Mammary epithelial cell (primary cell): ENCODE measurements at places on chromosomes 12 and 14. TPM values are rescaled to one million over a fixed set of nuclear protein-coding genes. Genes with fewer than 3 reads are reported as not detected.

DNA sequence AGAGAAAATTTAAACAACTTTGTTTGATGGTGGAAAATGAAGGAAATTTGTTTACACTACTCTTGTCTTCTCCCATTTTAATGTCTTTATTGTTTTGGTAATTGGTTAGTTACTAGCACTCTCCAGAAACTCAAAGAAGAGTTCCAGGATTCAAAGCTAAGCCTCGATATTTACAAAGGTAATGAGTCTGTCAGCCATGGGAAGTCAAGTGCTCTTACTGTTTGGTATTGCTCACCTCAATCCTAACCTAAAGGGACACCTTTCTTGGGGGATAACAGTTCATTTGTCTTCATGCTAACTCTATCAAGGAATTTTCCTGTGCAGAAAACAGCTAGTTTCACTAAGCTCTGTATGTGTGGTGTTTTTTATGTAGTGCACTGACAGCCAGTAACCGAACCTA, 222.9 kb upstream of the LMO3 start:
- DNase-seq: no peak

GRCh38 chr12:32298917-32299316, 100.4 kb upstream of the FGD4 start:
- no peak for DNase-seq

Gene KRT75
- 2.5 and 3.2 TPM in 2 replicates for total RNA-seq

GRCh38 chr12:8712572-8712971, 14.8 kb downstream of the RIMKLB start:
- no peak for DNase-seq

Gene USP44
- total RNA-seq: 0.48 TPM in 1 of 2 replicates, not detected in the other

DNA sequence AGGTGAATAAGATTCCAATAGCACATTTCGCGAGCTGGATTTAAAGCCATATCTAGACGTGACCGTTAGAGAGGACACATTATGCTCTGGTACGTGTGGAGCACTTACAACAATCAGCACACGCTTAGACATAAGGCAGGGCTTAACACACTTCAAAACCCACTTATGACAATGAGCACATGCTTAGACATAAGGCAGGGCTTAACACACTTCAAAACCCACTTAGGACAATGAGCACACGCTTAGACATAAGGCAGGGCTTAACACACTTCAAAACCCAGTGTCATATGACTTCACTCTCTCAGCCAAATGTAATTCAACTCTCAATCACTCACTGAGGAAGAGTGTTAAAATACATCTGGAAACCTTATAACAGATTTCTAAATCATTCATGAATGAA, 11.2 kb upstream of the PLD4 start:
- no peak for DNase-seq

Gene GPR135
- 4.7 and 4.8 TPM in 2 replicates for total RNA-seq

Gene POTEG
- not detected for total RNA-seq

Gene ARPC3
- total RNA-seq: 258 and 290 TPM in 2 replicates

DNA sequence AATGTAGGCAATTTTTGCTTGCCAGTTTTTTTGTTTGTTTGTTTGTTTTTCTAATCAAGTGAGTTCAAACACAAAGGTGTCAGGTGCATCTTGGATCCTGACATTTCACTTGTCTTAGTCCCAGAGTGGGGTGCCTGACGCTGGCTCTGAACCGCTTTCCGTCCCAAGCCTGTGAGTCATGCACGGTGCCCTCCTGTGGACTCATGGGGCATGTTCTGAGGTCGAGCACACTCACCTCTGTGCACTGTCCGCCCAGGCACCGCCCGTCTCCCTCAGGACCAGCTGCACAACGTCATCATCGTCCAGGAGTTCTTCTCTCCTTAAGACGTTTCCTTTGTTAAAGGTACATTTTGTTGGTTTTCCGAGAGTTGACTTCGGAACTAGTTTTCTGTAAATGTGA, 98.2 kb downstream of the GLT1D1 start:
- DNase-seq: no peak

- no peak for DNase-seq
These were observed 98.4 kb downstream of the APAF1 start for GRCh38 chr12:98743362-98743953.

GRCh38 chr12:1611803-1612572, 17.0 kb upstream of the WNT5B start:
- peak; percentile 46 for DNase-seq

GRCh38 chr12:52323001-52323400, 1.8 kb upstream of the KRT83 start:
- no peak for DNase-seq

- DNase-seq: no peak
These were observed 457.7 kb upstream of the SYT1 start for GRCh38 chr12:78406828-78407227.

DNA sequence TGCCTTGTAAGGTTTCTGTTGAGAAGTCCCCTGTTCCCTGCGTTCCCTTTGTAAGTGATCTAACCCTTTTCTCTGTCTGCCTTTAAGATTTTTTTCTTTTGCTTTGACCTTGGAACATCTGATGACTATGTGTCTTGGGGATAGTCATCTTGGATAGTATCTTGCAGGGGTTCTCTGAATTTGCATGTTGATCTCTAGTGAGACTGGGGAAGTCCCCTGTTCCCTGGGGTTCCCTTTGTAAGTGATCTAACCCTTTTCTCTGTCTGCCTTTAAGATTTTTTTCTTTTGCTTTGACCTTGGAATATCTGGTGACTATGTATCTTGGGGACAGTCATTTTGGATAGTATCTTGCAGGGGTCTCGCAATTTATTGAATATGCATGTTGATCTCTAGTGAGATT, 38.2 kb upstream of the TMX1 start:
- no peak for DNase-seq

- DNase-seq: peak; percentile 67
These were observed 216.0 kb upstream of the EEA1 start for GRCh38 chr12:93145086-93145485.

GRCh38 chr14:34665785-34666435, 36.0 kb upstream of the SNX6 start:
- DNase-seq: peak; percentile 57

Gene PRR4
- 2.0 and 4.0 TPM in 2 replicates for total RNA-seq

Gene POTEM
- not detected in 2 replicates for total RNA-seq
